ENCODE measurements at places on chromosomes 16 and 17. TPM values are rescaled to one million over a fixed set of nuclear protein-coding genes. Genes with fewer than 3 reads are reported as not detected.

KRT15 gene
- total RNA-seq: 129 TPM

MYH11 gene
- 7,231 TPM for total RNA-seq

PYDC1 gene
- not detected for total RNA-seq

AKAP10 gene
- total RNA-seq: 24.2 TPM

CBLN1 gene
- 1.3 TPM for total RNA-seq

KIF19 gene
- total RNA-seq: 0.81 TPM

TVP23A gene
- total RNA-seq: not detected

HIC1 gene
- total RNA-seq: 44.7 TPM

HSPB9 gene
- not detected for total RNA-seq

NECAB2 gene
- total RNA-seq: not detected
